ENCODE measurements at places on chromosomes 16 and 17.

DNA sequence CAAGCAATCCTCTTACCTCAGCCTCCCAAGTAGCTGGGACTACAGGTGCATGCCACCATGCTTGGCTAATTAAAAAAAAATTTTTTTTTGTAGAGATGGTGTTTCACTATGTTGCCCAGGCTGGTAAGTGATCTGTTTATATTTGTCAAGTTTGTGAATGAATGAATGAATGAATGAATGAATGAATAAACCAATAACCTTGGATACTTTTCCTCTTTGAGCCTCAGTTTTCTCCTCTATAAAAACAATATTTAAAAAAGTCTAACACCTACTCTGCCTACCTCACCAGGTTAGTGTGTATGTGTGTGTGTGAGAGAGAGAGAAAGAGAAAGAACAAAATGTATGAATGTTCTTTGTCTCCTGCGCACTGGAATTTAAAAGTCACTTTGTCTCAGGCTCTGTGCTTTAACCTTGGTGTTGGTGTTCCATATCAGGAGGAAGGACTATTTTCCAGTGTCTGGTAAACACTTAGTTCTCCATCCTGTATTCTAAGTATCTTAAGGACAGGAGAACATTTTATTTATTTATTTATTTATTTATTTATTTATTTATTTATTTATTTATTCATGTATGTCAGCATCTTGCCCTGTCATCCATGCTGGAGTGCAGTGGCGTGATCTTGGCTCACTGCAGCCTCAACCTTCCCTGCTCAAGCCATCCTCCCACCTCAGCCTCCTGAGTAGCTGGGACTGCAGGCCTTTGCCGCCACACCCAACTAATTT, 27.1 kb downstream of the CHD9 start:
- DNase-seq = no peak

GRCh38 chr16:30063278-30063892, 2.2 kb upstream of the ALDOA start:
- DNase-seq = no peak

GRCh38 chr16:57604177-57604576, 24.3 kb upstream of the ADGRG1 start:
- no peak for DNase-seq

DNA sequence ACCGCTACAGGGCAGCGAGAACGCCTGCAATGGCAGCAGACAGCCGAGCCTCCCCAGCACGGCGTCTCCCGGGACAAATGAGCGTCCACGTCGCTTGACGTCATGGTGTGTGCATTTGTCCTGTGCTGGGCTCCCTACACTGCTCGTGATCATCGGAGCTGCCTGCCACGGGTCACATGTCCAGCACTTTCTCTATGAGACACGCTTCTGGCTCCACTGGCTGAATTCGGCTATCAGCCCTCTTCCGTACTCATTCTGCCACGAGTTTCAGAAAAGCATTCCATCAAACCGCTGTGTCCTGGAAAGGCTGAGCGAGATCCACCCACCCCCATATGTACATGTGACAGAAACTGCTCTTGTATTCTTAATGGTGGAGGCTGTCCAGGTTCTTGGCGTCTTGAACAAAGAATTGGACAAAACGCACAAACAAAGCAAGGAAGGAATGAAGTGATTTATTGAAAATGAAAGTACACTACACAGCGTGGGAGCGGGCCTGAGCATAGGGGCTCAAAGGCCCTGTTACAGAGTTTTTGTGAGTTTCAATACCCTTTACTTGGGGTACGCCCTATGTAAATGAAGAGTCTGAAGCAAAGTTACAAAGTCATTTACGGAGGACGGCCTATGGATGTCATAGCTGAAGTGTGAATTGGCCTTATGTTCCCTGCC, 28.5 kb upstream of the SHCBP1 start:
- DNase-seq = no peak

DNA sequence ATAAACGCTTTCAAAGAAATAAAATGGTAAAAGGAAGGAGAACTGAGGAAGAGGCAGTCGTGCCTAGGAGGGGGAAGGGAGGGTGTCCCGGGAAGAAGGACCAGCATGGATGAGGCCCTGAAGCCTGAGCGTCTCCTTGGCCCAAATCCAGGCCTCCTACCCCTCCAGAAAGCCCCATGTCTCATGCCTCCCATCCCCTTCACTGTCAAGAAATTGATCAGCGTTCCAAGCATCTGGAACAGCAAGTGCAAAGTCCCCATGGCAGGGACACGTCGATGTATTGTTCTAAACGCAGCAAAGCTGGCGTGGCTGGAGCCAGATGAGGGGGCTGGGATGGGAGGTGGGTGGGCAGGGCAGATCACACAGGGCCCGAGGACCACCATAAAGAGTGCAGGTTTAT, 22.6 kb downstream of the SEC14L5 start:
- no peak for DNase-seq

DNA sequence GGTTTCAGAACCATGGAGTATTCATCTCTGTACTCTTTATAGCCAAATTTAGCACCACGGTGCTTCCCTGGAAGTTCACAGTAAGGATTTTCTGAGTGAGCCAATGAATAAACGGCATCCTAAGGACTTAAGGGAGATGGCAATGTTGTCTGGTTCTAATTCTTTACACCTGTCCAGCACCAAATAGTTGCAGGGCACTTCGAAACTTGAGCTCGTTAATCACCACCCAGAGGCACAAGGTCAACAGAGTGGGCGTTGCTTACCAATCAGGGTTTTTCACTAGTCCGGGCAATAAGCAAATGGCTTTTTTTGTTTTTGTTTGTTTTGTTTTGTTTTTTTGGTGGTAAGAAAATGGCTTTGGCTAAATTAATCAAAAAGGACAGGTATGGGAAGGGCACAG, 28.2 kb upstream of the TMEM220 start:
- DNase-seq = no peak

DNA sequence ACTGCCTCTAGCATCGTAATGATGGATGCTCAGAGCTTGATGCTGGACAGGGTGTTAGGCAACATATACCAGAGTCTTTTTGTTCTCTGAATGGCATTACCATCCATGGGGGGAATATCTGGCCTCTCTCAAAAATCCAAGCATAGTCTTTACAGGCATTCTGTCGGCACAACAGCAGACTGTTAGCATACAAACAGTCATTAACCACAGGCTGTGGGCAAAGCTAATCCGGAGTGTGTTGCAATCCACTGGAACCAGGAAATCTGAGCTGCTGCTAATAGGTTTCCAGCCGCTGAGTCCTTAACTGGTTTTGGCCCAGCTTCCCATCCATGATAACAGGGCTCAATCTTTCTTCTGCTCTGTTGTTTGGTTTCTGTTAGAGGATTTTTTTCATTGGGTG, 371.9 kb downstream of the HS3ST3B1 start:
- DNase-seq = no peak

GRCh38 chr16:5634666-5635180, 537.1 kb upstream of the EEF2KMT start:
- no peak for DNase-seq

DNA sequence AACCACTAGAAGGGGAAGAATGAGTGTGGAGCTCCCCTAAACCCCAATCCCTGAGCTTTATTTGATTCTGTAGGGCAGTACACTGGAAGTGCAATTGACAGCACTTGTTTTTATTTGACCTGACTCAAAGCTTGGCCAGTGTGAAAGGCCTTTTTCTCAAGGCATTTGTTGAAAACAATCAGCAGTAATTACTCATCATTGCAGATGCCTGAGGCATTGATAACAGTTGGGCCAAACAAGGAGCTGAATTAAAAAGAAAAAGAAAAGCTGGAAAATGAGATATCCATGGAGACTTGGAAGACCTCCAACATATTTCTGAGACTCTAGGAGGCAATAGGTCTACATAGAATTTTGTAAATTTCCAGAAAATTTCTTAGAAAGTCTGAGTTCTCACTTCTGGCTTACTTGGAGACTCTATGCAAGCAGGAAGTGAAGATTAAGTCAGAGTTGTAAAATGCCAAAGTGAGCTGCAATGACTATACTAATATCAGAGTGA, 200.8 kb upstream of the KCNJ16 start:
- no peak for DNase-seq

DNA sequence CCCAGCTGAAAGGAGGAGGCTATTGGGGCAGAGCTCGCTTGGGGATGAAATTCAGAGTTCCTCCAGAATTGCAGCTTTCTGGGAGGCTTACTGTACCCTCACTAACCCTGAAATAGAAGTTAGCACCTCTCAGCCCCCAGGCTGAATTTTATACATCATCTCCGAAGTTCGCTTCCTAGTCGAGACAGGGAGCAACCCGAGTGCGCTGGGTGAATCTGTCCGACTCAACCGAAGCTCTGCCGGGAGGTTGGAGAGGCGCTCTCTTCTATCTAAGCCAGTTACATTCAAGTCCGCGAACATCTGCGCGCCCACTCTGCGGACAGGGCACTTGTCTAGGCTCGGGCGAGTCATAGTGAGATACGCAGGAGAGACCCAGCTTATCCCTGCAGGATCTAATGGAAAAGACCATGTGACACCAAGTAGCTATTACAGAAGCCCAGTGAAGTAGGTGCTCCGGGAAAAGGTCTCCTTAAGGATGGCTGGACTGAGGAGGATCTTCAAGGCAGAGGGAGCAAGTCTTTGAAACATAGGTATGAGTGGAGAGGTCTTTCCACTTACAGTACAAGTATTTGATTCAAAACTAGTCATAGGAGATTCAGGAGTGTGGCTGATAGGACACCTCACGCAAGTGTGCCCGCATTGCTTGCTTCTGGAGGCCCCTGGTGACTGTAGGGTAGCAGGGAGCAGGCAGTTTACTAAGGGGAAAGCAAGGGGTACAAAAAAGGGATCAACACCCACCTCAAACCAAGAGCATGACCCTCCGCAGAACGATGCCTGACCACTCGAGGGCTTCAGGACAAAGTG, 646 bp upstream of the HES7 start:
- no peak for DNase-seq

- DNase-seq = peak; percentile 69
Measured at GRCh38 chr16:71895679-71896365, 491 bp downstream of the IST1 start.
